ENCODE measurements at places on chromosomes 3 and 15.

DNA sequence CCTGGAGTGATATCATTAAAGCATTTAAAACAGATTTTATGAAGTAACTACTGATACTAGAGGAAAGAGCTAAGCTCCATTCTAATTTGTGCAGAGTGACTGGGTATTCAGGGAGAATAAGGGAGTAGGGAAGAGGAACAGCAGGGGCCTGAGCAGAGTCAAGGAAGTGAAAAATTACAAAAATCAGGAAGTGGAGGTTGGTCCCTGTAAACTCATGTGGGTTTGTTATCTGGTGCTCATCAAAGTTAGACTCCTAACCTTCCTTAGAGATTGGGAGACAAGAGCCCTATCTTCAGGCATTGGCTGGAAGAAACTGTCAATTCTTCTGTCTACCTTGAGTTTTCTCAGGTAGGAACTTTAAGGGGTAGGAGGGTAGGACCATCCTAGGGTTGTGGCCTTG, 82.5 kb downstream of the NEK11 start:
- no peaks in the 10 kb centered on the region for H3K36me3 ChIP-seq
- peaks cover 4% of the 10 kb centered on the region for H3K27me3 ChIP-seq
- no peaks in the 10 kb centered on the region for H3K4me1 ChIP-seq
- H3K27ac ChIP-seq: no peak overlapping the region
- H3K4me3 ChIP-seq: no peak overlapping the region
- no peak for DNase-seq

DNA sequence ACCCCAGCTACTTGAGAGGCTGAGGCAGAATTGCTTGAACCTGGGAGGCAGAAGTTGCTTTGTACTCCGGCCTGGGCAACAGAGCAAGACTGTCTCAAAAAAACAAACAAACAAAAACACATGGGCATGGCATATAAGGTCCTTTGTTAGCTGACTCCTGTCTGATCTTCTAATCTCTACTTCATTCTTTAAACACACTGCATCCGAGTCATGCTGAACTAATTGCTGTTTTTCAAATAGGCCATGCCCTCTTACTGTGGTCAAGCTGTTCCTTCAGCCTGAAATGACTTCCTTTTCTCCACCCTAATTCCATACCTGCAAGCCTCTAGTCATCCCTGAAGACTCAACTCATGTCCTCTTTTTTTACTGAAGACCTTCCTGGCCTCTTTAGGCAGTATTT, 22.3 kb upstream of the SLMAP start:
- DNase-seq: no peak
- no peaks in the 10 kb centered on the region for H3K36me3 ChIP-seq
- peaks cover 6% of the 10 kb centered on the region for H3K27me3 ChIP-seq

- no peaks in the 10 kb centered on the region for H3K36me3 ChIP-seq
- H3K27ac ChIP-seq: no peak overlapping the region
- no peak for DNase-seq
- no peaks in the 10 kb centered on the region for H3K27me3 ChIP-seq
- peaks cover 10% of the 10 kb centered on the region for H3K4me1 ChIP-seq
Observed at GRCh38 chr3:16249336-16249735, 15.4 kb downstream of the DPH3 start.

DNA sequence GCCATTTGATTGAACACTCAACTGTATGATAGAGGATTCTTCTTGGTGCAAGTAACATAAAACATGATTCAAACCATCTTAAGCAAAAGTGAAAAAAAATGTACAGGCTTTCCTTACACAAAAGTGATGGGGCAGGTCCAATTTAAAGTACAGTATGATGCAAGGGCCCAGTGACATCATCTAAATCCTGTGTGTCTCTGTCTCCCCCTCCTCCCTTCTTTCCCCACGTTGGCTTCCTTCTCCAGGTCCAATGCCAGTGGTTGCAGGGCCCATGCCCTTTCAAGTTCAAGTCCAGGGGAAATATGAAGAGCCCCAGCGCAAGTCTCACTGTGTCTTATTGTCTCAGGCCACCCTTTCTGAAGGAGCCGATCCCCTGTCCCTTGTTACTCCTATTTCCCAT, 332.3 kb downstream of the SHQ1 start:
- no peak for DNase-seq
- H3K4me1 ChIP-seq: no peaks in the 10 kb centered on the region
- peaks cover 3% of the 10 kb centered on the region for H3K27me3 ChIP-seq
- no peak overlapping the region for H3K4me3 ChIP-seq

GRCh38 chr3:8204853-8205650, 296.6 kb upstream of the LMCD1 start:
- H3K27me3 ChIP-seq: peaks cover 2% of the 10 kb centered on the region
- H3K4me1 ChIP-seq: no peaks in the 10 kb centered on the region
- H3K36me3 ChIP-seq: no peaks in the 10 kb centered on the region
- H3K27ac ChIP-seq: no peak overlapping the region
- no peak overlapping the region for H3K4me3 ChIP-seq

- H3K27ac ChIP-seq: peak overlapping the region; percentile 98
- peaks cover 64% of the 10 kb centered on the region for H3K4me1 ChIP-seq
- peak overlapping the region; percentile 76 for H3K4me3 ChIP-seq
- DNase-seq: peak; percentile 94
- no peaks in the 10 kb centered on the region for H3K36me3 ChIP-seq
Observed at GRCh38 chr3:51686512-51687215, 15.6 kb downstream of the TEX264 start.

DNA sequence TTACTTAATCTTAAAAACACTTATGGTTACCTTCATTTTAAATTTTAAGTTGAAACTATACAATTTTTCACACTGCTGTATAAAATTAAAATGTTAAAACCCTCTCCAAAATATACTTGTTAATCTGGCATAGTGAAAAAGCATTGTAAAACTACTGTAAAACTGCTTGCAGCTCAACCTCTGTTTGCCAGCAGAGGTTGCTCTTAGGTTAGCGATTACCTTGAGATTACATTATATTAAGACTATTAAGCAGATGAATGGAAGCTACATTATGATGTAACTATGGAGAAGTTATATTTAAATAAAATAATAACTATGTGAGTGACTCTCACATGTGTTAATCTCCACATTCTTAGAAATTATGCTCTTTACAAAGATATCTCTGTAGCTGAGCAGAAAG, 143.6 kb upstream of the SLITRK3 start:
- no peaks in the 10 kb centered on the region for H3K4me1 ChIP-seq
- peaks cover 4% of the 10 kb centered on the region for H3K36me3 ChIP-seq
- H3K27ac ChIP-seq: no peak overlapping the region
- H3K4me3 ChIP-seq: no peak overlapping the region
- DNase-seq: no peak

- H3K4me1 ChIP-seq: peaks cover 18% of the 10 kb centered on the region
- DNase-seq: no peak
- H3K27me3 ChIP-seq: peaks cover 19% of the 10 kb centered on the region
- H3K27ac ChIP-seq: no peak overlapping the region
- H3K36me3 ChIP-seq: no peaks in the 10 kb centered on the region
Observed at GRCh38 chr15:81265256-81265943, 58.5 kb downstream of the STARD5 start.

DNA sequence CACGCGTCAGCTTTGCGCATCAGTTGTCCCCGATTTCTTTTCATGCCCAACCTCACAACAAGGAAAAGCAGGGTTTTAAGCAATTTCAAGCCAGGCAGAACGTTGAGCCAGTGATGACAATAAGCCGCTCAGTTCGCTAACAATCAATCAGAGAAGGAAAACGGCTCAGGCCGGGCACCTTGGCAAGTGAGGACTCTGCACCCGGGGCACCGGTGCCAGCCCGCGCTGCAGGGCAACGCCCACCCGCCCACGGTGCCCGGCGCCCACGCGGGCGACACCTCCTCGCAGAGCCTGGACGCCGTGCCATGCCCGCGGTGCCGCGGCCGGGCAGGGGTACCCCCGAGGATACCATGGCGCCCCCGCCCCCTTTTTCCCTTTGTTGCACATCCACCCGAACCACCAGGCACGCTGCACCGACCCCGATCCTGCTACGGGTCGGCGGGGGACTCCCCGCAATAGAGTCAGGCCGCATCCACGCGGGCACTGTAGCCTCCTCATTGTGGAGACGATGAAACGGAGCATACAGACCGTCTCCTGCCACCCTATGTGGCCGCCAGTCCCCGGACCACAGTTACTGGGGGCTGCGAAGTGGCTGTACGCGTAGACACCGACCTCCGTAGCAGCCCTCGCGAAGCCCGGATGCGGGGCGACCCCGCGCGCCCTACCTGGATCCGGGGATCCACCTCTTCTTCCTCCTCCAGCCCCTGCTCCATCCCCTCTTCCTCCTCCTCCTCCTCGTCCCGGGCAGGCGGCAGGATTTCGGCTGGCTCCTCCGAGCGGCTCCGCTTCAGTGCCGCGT, 581 bp downstream of the SH3BP5 start:
- H3K4me3 ChIP-seq: peak overlapping the region; percentile 98
- peak overlapping the region; percentile 81 for H3K27ac ChIP-seq
- H3K36me3 ChIP-seq: peaks cover 13% of the 10 kb centered on the region
- peak; percentile 75 for DNase-seq

DNA sequence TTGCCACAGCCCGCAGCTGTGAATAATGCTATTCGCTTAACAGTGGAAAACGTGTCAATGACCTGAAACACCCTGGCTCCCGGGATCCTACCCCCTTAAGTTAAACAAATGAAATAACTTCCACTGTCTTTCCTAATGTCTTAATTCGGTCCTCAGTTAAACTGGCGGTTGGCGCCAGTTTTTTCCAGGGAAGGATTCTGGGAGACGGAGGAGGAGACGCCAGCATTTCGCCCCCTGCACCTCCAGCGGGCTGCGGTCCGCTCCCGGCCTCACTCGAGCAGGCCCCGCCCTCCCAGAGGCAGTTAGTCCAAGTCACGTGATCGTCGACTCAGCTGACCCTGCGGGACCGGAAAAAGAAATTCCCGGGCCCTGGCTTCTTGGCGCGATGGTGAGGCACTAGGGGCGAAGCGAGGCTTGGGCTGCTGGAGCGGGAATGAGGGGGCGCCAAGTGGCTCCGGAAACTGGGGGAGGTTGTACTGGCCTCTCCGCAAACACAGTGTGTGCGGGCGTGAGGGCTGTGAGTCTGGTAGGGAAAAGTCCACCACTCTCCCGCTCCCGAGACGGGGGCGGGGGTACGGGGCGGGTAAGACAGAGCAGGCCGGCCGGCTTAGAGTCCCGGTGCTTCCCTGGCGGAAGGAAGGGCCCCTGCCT, at the start of gene COMMD4:
TSS of gene COMMD4 (plus strand) at position 359 of the 651 bp plus-strand sequence. CDS start at position 386, 27 bp downstream.
- DNase-seq: peak; percentile 91
- no peaks in the 10 kb centered on the region for H3K36me3 ChIP-seq
- H3K27me3 ChIP-seq: peaks cover 2% of the 10 kb centered on the region
- peak within 1 kb of the TSS; percentile 94 for H3K27ac ChIP-seq
- H3K4me3 ChIP-seq: peak within 1 kb of the TSS; percentile 96
- peaks cover 26% of the 10 kb centered on the region for H3K4me1 ChIP-seq

- H3K27me3 ChIP-seq: no peaks in the 10 kb centered on the region
- no peaks in the 10 kb centered on the region for H3K4me1 ChIP-seq
- H3K27ac ChIP-seq: no peak overlapping the region
- no peak overlapping the region for H3K4me3 ChIP-seq
- no peak for DNase-seq
Observed at GRCh38 chr3:5245927-5246326, 58.4 kb downstream of the EDEM1 start.

- no peaks in the 10 kb centered on the region for H3K36me3 ChIP-seq
- no peak overlapping the region for H3K27ac ChIP-seq
- peaks cover 15% of the 10 kb centered on the region for H3K27me3 ChIP-seq
- H3K4me1 ChIP-seq: peaks cover 3% of the 10 kb centered on the region
- DNase-seq: no peak
Observed at GRCh38 chr3:13249664-13250390, 170.3 kb downstream of the NUP210 start.

DNA sequence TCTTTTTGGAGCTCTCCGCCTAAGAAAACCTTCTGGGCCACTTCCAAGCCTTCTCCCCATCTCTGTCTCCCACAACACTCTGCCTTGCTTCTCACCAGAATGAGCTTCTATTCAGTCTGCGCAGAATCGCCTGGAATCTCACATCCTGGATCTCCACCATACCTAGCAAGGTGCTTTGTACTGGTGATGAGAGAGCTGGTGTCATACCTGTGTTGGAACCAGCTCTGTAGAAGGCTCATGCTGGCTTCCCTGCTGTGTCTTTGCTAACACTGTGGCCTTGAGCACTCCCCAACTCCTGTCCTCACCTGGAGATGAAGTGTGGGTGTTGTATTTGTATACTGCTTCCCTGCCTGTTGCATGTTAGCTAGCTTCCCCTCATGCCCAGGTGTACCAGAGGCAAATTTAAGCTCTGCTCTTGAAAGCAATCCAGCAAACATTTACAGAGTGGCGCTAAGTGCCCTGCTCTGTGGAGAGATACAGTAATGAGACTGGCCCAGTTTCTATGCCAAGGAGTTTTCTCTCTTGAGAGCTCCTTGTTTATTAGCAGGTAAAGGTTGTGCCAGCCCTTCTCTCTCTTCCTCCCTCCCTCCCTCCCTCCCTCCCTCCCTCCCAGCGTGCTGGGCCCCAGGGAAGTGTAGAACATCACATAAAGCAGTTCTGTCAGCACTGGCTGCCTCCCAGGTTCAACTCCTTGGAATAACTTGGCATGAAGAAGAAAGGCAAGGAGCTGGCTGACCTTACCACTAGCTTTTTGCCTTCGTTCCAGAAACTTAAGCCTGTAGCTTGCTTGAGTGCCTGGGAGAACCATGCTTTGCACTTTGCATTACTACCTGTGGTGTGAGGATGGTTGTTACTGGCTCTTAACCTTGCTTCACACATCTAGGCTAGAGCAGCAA, 54.9 kb downstream of the TRIM71 start:
- no peak for DNase-seq
- H3K4me1 ChIP-seq: no peaks in the 10 kb centered on the region
- peaks cover 6% of the 10 kb centered on the region for H3K27me3 ChIP-seq
- no peak overlapping the region for H3K27ac ChIP-seq
- H3K4me3 ChIP-seq: no peak overlapping the region

- DNase-seq: no peak
- no peak overlapping the region for H3K4me3 ChIP-seq
- peaks cover 63% of the 10 kb centered on the region for H3K27me3 ChIP-seq
- H3K4me1 ChIP-seq: no peaks in the 10 kb centered on the region
- peaks cover 32% of the 10 kb centered on the region for H3K36me3 ChIP-seq
Observed at GRCh38 chr3:140522653-140523380, 155.0 kb upstream of the TRIM42 start.

- H3K4me3 ChIP-seq: peak overlapping the region; percentile 28
- H3K27ac ChIP-seq: peak overlapping the region; percentile 67
- peaks cover 4% of the 10 kb centered on the region for H3K36me3 ChIP-seq
- DNase-seq: no peak
- peaks cover 42% of the 10 kb centered on the region for H3K4me1 ChIP-seq
- no peaks in the 10 kb centered on the region for H3K27me3 ChIP-seq
Observed at GRCh38 chr15:39631357-39631756, 50.5 kb downstream of the THBS1 start.

DNA sequence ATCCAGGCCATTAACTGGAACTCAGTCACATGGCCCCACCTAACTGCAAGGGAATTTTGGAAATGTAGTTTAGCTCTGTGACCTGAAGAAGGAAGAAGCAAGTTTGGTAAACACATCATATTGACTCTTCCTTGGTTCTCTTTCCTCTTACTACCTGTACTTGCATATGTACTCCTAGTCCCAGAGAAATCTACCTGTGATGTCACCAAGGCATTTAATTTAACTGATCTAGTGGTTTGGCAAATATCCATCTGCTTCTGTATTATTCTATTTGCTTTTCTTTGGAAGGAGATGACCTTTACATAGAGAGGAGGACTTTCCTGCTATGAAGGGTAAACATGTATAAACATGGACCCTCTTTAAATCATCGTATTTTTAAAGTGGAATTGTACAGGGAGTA, 150.8 kb downstream of the TMEM108 start:
- H3K36me3 ChIP-seq: no peaks in the 10 kb centered on the region
- DNase-seq: no peak
- H3K27me3 ChIP-seq: peaks cover 6% of the 10 kb centered on the region
- H3K4me1 ChIP-seq: no peaks in the 10 kb centered on the region
- H3K27ac ChIP-seq: no peak overlapping the region
- H3K4me3 ChIP-seq: no peak overlapping the region

- peaks cover 9% of the 10 kb centered on the region for H3K4me1 ChIP-seq
- peak overlapping the region; percentile 28 for H3K27ac ChIP-seq
- peak overlapping the region; percentile 67 for H3K4me3 ChIP-seq
- no peaks in the 10 kb centered on the region for H3K36me3 ChIP-seq
- H3K27me3 ChIP-seq: no peaks in the 10 kb centered on the region
- no peak for DNase-seq
Observed at GRCh38 chr3:130093741-130094391, 12.2 kb downstream of the ALG1L2 start.
